ENCODE measurements at places on chromosomes 7 and 10. TPM values are rescaled to one million over a fixed set of nuclear protein-coding genes. Genes with fewer than 3 reads are reported as not detected.

The LIPJ gene
- 0.23 TPM for total RNA-seq

The STAG3 gene
- 1.3 TPM for total RNA-seq

The TAS2R5 gene
- 5.3 TPM for total RNA-seq

The AHCYL2 gene
- total RNA-seq = 31.2 TPM

The PLEKHS1 gene
- total RNA-seq = 0.18 TPM

The TDRD1 gene
- total RNA-seq = 0.06 TPM

The GBX1 gene
- total RNA-seq = 0.64 TPM

The DPCD gene
- 22.4 TPM for total RNA-seq

The RTKN2 gene
- 5.7 TPM for total RNA-seq

The SLC35G1 gene
- total RNA-seq = 5.2 TPM

The SLIT1 gene
- total RNA-seq = 3.3 TPM

The GPNMB gene
- total RNA-seq = 31.2 TPM

The SUGCT gene
- 15.5 TPM for total RNA-seq

The GIMAP2 gene
- total RNA-seq = 10.0 TPM
